HS-27A (cell line): ENCODE measurements at places on chromosomes 1 and 21.

- DNase-seq: no peak
Observed at GRCh38 chr1:164622068-164622845, 63.3 kb downstream of the PBX1 start.

- DNase-seq: no peak
Observed at GRCh38 chr1:182303778-182304177, 87.8 kb downstream of the GLUL start.

GRCh38 chr1:24441996-24442668, 26.5 kb downstream of the NIPAL3 start:
- DNase-seq: no peak

DNA sequence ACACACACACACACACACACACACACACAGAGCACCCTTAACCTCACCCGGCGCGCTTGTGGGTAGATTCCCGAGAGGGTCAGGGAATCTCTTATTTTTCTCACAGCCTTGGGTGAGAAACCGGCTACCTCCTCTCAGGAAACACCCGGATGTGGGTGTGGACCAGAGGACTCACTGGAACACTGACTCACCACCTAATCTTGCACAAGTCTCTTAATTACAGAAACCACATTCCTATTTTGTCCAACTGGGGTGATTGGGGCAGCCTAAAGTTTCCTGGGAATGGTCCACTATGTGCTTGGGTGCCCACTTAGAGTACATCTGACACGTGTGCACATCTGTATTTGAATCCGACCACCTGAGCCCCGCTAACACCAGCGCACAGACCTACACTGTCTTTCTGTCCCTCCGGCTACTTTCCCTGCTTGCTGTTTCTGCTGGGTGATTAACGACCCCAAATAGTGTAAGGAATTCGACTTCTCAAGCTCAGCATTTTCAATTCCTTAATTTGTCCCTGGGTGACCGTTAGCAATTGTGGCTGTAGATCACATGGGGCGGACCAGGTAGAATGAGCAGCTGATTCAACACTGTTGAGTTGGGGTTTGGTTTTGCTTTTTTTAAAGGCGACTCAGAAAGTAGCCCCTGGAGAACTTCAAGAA, 14.0 kb upstream of the TBX15 start:
- no peak for DNase-seq

- DNase-seq: no peak
Observed at GRCh38 chr1:7967196-7967595, 5.7 kb downstream of the PARK7 start.

DNA sequence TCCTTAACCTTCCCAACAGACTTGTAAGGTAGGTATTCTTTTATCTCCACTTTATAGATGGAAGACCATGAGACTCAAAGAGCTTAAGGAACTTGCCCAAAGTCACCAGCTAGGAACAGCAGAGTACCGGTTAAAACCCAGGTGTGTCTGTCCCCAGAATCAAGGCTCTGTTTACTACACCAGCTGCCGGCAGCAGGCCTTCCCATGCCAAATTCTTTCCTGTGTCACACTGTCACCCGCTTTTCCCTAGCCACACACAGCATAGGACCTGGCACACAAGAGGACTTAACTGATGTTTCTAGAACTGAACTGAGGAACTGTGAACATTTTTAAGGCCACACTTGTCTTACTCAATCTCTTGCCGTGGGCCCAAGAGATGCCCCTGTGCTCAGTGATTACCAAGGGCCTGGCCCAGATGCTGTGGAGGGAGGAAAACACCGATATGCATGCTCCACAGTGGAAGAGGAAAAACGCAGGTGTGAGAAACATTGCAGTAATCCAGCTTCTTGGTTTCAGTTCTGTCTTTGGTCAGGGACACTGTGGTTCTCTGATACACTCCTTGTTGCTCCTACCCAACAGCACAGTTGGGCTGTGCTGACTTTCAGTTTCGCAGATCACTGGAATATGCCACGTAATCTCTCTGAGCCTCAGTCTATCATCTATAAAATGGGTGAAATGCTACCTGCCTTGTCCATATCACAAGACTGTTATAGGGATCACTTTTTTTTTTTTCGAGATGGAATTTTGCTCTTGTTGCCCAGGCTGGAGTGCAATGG, 13.9 kb upstream of the LY9 start:
- DNase-seq: no peak

DNA sequence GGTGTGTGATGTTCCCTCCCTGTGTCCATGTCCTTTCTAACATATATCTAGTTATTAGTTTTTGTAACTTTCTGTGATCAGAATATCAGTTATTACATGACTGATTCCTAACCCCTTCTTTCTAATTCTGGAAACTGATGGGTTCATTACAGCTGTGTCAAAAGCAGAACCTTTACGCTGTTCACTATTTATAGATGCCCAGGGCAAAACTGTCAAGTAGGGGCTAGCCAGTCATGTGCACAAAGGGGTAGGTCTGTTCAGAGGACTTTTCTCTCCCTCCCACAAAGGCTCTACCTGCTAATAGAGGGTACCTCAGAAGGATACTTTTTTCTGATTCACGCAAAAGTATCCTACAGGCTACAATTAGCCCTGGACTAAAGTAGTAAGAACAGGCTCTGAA, 79.2 kb downstream of the NRDC start:
- no peak for DNase-seq

DNA sequence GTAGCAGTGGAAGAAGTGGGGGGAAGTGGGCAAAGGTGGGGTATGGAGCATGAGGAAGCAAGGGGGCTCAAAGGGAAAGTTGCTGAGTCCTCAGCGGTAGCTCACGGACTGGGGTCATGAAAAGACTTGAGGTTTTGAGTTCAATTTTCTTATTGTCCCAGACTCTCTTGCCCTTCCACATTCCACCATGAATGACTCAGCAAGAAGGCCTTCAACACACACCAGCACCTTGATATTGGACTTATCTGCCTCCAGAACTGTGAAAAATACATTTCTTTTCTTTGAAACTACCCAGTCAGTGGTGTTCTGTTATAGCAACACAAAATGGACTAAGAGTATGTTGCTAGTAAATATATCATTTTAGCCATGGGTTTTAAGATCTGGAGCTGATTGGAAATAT, 17.3 kb upstream of the RHBDL2 start:
- DNase-seq: peak; percentile 58

DNA sequence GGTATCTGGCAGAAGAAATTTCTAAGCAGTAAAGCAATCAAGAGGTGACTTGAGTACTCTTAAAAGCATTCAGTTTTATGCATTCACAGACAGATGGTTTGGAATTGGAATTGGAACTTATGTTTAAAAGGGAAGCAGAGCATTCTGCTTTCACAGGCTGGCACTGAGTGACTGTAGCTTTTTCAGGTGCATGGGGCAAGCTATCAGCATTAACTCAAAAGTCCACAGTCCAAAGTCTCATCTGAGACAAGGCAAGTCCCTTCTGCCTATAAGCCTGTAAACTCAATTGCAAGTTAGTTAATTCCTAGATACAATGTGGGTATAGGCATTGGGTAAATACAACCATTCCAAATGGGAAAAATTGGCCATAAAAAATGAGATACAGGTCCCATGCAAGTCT, 1620.3 kb downstream of the MRPL39 start:
- no peak for DNase-seq

- DNase-seq: no peak
Observed at GRCh38 chr1:27562021-27562420, 41.9 kb downstream of the AHDC1 start.

DNA sequence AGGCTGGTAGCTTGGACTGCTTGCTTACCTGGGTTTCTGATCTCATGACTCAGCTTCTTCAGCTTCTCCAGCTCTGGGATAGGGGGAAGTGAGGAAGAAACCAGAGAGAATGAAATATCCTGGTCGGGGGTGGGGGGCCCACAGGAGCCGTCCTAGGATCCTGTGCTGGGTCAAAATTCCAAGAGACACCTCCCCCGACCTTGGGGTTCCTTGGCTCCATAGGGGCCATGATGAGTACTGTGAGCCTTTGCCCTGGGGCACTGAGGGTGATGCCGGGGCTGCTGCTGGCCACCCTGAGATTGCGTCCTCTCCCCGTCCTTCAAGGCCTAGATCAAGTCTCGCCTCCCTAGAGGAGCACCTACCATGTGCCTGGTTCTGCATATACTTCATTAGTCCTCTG, 40.0 kb downstream of the MYOM3 start:
- no peak for DNase-seq

DNA sequence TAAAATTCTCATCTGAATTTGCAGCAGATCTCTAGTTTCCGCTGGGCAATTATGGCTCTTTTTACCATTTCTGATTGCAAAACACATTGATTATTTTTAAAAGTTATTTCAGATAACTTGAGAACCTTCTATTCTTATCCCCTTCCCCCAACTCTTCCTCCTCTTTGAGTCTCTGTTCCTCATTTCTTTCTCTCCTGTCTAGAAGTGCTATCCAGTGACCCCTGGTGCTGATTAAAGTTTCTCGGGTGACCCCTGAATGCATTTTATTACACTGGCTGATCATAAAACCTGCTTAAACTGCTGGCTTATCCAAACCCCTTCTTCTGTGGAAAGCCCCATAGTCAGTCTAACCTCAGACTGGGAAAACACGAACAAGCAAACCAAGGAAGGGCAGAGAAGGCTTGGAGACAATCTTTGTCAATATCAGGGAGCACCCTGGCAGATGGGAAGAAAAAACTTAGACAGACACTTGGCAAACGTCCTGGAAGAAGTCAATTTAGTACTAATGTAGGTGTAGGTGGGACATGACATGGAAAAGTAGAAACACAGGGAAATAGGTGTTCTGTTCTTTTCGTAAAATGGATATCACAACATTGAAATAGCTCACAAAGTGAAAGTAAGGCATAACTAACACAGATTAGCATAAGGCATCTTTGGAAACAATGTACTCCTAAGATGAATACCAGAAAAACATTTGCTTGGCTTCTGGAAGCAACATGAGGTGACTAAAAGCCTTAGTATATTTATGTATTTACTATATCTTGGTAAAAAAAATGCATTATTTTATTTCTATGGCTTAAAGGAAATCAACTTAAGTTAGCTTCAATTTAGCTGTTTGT, 61.4 kb downstream of the GORAB start:
- DNase-seq: no peak

- DNase-seq: no peak
Observed at GRCh38 chr1:153220606-153221303, 3.4 kb downstream of the PRR9 start.

DNA sequence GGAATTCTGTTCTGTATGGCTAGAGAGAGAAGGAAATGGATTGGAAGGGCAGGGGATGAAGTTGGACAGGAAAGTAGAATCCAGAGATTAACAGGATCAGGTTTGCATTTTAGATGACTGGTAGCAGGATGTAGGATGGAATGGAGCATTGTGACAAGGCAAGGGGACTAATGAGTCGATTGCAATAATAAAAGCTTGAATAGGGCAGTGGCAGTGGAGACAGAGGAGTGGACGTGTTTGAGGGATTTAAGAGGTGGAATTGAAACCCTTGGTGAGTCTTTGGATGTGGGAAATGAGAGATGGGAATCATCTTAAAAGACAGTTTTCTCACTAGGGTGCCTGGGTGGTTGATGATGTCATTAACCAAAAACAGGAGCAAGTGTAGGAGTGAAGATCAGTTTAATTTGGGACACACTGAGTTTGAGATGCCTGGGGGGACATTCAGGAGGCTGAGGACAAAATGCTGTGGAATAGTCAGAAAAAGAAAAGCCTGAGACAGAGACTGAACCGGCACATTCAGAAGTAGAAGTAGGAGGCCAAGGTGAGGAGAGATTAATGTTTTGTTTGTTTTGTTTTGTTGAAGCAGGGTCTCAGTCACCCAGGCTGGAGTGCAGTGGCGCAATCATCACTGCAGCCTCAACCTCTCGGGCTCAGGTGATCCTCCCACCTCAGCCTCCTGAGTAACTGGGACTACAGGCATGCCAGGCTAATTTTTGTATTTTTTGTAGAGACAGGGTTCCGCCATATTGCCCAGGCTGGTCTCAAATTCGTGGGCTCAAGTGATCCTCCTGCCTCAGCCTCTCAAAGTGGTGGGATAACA, 29.1 kb upstream of the C1orf146 start:
- DNase-seq: no peak
